HFFc6 (cell line): ENCODE measurements at places on chromosomes 7 and 10.

GRCh38 chr7:80060218-80060806 is 74.3 kb upstream of the GNAI1 start:
- DNase-seq: peak; percentile 53

GRCh38 chr10:10687751-10688150 is 329.9 kb upstream of the CELF2 start:
- no peak for DNase-seq

GRCh38 chr10:5711642-5712041 is 27.0 kb downstream of the TASOR2 start:
- DNase-seq: no peak

DNA sequence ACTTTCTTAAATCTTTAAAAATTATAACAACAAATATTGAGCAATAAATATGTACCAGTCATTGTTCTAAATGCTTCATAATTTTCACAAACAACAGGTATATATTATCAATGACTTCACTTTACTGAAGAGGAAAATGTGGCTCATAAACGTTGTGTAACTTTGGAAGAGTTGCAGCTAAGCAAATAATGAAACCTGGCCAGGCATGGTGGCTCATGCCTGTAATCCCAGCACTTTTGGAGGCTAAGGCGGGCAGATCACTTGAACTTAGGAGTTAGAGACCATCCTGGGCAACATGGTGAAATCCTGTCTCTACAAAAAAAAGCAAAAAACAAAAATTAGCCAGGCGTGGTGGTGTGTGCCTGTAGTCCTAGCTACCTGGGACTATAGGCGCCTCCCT is 71.9 kb upstream of the AMPH start:
- DNase-seq: no peak

GRCh38 chr7:47080816-47081215 is 501.1 kb downstream of the TNS3 start:
- peak; percentile 47 for DNase-seq

GRCh38 chr10:119448628-119449584 is 93.6 kb downstream of the RGS10 start:
- no peak for DNase-seq

GRCh38 chr7:130491841-130492522 is at the start of gene MEST:
MEST (plus strand) TSS chr7:130492085; CDS start chr7:130492314, 229 bp downstream.
- DNase-seq: no peak

- no peak for DNase-seq
These were observed 40.6 kb upstream of the NPFFR1 start for GRCh38 chr10:70324339-70324861.

DNA sequence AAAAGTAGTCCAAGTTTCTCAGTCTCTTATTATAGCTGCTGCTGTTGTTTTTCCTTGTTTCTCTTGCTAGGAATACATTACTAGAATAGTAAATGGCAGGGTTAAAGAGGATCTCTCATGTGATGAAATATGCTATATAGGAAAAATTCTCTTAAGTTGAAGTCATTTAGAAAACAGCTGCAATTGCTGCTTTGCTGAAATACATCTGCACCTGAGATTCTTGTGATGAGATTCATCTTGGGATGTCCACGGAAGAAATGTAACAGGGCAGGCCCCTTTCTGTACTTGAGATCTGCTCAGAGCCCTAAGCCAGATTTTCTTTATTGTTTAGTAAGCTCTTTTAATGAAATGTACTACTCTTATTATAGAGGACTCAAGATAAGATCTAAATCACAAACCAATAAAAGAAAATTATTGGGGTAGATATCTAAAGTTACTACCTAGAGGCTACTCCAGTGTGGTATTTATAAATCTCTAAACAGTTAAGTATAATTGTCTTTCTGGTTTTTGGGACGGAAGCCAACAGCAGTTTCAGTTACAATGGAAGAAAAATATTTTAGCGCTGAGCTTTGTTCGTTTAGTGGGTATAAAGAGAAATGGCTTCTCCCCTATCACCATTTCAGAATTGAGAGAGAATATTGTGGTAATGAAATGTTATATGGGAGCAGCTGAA is 701.5 kb downstream of the KCNMA1 start:
- no peak for DNase-seq

DNA sequence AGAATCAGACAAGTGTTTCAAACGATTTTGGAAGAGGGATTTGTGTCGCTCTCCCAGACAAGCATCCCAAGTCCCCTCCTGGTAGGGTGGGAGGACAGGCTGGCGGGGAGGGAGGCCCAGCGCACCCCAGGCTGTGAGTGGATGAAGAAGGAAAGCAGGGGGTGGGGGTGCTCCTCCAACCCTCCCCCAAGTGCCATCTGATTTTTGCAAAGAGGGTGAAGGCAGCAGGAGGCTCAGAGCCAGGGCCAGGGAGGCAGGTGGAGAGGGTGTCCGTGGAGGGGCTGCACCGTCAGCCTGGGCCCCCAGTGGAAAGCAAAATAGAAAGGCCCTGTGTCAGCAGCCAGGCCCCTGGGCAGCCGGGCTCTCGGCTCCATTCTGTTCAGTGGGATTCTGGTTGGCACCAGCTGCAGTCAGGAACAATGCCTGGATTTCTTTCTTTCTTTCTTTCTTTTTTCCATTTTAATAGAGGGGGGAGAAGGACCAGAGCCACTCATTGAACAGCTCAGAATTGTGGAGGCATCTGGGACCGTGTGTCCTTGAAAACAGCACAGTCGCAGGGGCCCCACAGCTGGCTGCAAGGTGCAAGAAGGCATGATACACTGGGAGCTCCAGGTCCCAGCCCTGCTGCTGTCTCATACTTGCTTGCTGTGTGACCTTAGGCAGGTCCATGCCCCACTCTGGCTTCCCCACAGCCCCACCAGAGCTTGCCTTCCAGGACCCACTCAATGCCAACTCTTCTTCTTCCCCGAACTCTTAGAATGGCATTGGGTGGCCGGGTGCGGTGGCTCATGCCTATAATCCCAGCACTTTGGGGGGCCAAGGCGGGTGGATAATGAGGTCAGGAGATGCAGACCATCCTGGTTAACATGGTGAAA is 7.1 kb upstream of the ZMIZ1 start:
- no peak for DNase-seq
